Central memory CD8-positive, alpha-beta T cell (primary cell): ENCODE measurements at places on chromosomes 2 and 18.
A peak's percentile ranks its signal among the peaks of the same experiment; 100 is the strongest.

DNA sequence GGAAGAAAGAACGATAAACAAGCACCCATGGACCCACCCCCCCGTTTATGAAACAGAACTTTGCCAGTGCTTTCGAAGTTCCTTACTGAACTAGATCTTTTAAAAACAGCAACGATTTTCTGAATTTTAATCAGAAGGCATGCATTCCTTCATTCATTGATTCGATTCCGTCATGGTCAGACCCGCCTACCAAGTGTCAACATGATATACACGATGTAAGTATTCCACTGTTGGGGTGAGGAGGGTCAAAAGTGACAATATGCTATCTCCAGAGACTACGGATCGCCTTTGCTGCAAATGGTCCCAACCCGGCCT is 316 bp upstream of the FMNL2 start:
- no peak for DNase-seq

GRCh38 chr2:175396696-175397095 is 215.2 kb upstream of the ATP5MC3 start:
- DNase-seq = no peak

DNA sequence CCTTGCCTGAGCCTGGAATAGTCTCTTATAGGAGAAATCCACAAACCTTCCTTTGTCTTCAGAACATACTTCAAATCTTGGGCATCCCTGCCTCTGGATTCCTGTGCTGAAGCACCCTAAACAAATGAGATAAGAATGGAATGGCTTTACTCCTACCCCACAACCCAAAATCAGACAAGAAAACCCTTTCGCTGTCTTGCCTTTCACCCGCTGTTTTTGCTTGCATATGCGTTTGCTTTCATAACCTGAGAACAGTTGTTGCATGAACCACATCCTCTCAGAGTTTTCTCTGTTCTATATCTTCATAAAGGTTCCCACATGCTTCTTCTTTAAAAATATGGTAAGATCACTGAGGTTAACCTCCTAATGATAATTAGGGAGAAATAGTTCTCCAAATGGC is 132.1 kb upstream of the MAP3K20 start:
- DNase-seq = no peak

DNA sequence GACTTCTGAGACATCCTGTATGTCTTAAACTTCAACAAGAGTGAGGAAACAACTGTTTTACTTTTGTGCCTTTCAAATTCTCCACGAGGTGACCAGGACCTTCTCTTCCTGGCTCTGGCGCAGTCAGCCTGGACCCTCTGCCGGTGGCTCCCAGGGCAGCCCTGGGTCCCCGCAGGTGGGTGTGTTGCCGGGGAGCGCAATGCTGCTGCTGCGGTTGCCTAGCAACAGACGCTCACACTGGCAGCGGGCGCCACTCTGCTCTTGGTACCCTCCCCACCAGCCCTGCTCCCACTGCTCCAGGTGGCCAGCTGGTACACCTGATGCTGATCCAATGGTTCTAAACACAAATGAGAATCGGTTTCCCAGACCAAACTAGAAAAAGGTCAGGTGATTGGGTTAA is 58.7 kb downstream of the GNAL start:
- no peak for DNase-seq

DNA sequence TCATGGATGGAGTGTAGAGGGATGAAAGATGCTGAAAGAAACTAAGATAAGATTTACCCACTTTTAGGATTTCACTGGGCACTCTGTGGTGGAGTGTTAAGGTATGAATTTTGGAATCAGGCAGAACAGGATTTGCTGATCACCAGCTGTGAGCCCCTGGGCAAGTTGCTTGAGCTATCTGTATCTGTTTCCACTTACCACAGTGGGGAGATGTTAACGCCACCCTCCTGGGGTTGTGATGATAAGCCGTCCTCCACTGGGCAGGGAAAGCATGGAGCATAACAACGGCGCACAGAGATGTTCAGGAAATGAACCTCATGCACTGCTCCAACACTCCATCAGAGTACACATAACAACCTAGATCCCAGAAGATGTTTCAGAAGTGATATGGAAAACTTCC is 160.6 kb downstream of the MTCL1 start:
- no peak for DNase-seq

GRCh38 chr2:96136129-96136720 is 2.1 kb downstream of the ASTL start:
- no peak for DNase-seq

DNA sequence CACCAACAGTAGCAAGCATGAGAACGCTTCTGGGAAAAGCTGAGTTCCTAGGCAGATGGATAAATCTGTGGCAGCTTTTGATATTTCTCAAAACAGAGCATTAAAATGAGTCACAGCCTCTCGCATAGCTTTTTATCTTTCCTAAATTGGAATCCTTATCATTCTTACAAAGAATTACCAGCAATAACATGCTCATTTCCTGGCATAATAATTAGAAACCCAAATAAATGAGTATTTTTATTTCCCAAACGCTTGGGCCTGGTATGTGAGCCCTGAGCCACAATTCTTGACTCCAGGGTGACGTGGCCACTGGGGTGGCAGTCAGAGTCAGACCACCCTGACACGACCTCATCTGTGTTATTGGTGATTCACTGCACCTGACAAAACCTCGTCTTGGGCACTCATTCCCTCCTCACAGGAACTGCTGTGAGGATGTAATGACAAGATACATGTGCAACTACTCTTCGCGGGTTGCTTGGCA is 210.7 kb downstream of the ARL4C start:
- no peak for DNase-seq

DNA sequence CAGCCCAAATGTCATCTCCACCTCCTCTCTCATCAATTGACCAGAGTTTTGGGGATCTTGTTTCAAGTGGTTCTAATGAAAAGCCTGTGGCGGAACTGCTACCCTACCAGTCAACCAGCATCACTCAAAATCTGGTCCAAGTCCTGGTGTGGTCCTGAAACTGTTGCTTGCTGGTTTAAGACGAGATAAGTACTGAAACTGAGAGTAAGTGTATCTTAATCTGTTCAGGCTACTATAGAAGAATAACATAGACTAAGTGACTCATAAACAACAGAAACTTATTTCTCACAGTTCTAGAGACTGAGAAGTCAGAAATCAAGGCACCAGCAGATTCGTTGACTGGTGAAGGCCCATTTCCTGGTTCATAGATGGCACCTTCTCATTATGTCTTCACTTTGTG is 879 bp upstream of the GALNT5 start:
- DNase-seq = no peak

- DNase-seq = no peak
Measured at GRCh38 chr2:58089081-58089480, 42.5 kb downstream of the VRK2 start.

DNA sequence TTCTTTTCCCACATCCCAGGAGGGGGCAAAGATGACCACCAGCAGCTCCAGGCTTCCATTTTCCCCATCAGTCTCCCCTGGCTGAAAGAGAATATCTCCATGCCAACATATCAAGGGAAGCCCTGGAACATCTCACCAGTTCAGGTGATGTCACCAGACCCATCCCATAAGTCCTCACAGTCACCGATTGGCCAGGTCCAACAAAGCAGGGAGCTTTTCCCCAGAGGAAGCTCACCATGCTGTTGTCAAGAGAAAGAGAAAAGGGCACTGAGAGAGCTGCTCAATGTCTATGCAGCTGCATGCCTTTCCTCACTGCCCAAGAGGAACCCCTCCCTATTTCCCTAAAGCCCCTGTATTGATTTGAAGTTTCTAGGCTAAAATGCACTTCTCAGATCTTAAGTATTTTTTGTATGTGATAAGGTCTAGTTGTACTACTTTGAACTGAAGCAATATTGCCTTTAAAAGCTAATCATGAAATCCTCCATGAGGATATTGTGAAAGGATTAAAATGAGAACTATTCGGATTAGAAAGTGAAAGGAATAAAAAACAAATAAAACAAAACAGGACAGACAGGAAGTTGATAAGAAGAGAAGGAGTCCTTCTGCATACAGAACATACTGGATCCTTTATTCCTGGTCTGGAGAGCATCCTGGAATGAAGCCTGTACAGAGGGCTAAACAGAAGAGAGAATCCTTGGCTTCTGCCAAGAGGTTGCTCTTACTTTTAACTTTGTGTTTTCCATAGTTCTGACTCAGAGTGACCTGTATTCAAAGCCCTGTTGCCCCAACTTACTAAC is 45.2 kb upstream of the CTIF start:
- DNase-seq = no peak

GRCh38 chr18:34117319-34117718 is 107.4 kb downstream of the NOL4 start:
- no peak for DNase-seq

- DNase-seq = no peak
Measured at GRCh38 chr2:71526141-71526540, 72.8 kb downstream of the DYSF start.

- DNase-seq = peak; percentile 35
Measured at GRCh38 chr2:3575534-3576262, 638 bp downstream of the RPS7 start.

DNA sequence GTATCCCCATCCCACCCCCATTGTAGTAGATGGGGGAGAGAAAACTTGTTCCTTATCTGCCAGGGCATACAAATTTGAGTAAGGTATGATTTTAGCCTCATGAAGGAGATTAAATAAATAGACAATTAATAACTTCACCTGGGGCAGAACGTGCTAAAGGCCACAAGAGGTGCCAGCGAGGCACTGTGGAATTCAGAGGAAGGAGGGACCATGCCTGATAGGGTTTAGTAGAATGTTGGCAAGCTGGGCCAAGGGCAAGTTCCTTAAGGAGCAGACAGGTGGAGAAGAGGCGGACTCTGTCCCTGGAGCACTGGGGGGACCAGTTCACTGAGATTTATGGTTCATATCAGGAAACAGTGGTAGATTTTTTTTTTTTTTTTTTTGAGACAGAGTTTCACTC is 22.5 kb downstream of the STAMBP start:
- no peak for DNase-seq

DNA sequence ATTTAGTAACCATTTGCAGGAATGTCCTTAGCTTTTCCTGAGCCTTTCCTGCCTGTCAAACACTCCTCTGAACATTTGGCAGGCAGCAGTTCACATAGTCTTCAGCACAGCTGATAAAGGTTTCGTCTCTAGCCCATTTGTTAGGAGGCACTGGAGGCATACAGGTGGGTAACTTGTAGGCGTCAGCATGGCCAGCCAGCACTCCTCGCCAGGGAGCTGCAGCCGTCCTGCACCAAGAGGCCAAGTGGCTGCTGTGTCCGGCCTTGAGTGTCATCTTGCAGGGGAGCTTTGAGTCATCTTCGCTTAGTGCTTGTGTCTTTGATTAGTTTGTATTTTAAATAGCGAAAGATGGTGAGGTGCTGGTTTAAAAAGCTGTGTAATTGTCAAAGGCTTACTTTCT is 120.3 kb upstream of the NFATC1 start:
- DNase-seq = no peak

- DNase-seq = no peak
Measured at GRCh38 chr18:10121786-10122515, 208.1 kb downstream of the VAPA start.

DNA sequence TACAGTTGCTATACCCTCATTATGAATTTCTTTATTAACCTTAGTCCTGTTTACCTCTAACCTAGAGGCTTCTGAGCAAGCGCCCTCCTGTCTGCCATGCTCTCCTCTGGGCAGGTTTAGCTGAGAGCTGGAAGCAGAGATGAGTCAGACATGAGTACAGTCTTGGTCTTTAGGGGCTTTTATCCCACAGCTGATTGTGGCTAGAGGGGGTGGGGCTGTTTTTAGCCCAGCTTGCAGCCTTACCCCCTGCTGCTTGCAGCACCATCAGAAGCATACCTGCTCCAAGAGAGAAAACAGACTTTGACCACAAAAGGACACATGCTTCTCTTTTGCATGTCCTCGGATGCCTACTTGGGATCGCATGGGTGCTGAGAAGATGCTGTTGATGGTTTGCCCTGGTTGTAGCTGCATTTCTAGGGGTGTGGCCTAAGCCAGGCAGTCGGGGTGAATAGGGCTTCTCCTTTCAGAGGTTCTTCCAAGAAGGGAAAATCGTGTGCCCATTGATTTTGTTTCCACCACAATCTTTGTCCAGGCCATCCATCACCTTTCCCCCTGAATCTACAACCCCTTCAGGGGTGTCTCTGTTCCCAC is 115.0 kb upstream of the LGALSL start:
- DNase-seq = no peak

- DNase-seq = no peak
Measured at GRCh38 chr2:11647834-11648600, 22.0 kb downstream of the NTSR2 start.

GRCh38 chr2:42954227-42954962 is 162.0 kb upstream of the HAAO start:
- DNase-seq = no peak

- DNase-seq = no peak
Measured at GRCh38 chr18:50675043-50675442, 115.2 kb downstream of the MAPK4 start.

GRCh38 chr2:181780657-181781056 is 100.3 kb upstream of the NEUROD1 start:
- DNase-seq = no peak

- DNase-seq = no peak
Measured at GRCh38 chr18:63319383-63320122, at the start of gene BCL2. Gene BCL2, minus strand, starts transcription at chr18:63319769.

GRCh38 chr2:232142049-232142448 is 180.5 kb downstream of the DIS3L2 start:
- DNase-seq = no peak

- DNase-seq = no peak
Measured at GRCh38 chr2:67579806-67580205, 182.7 kb downstream of the ETAA1 start.

DNA sequence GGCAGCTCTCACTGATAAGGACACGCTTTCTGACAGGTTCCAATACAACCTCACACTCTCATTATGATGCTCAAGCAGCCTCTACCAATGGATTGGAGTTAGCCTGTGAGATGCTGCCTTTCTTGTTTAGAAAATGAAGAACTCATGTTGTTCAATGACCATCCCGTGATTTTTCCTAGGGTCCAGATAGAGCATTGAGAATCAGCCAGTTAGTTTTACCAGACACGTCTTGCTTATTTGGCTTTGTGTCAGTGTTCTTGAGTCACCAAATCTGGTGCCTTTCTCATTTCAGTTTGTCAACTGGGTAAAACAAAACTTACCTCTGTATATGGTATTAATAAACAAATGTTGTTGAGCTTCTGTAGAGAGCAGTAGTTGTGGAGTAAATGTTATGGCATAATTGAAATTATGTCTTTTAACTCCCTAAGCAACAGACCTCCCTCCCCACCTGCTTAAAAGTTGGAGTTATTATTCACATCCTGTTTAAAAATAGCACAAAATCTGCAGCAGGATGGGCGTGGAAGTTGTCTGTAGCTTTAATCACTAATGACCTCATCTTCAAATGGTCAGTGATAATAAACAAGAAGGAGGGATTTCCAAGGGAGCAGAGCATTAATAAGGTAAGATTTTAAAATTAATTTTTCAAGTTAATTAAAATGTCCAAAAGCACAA is 167.3 kb downstream of the HRH4 start:
- DNase-seq = no peak
